Putamen (tissue), 1 donor: ENCODE measurements at places on chromosomes 2 and 18.

DNA sequence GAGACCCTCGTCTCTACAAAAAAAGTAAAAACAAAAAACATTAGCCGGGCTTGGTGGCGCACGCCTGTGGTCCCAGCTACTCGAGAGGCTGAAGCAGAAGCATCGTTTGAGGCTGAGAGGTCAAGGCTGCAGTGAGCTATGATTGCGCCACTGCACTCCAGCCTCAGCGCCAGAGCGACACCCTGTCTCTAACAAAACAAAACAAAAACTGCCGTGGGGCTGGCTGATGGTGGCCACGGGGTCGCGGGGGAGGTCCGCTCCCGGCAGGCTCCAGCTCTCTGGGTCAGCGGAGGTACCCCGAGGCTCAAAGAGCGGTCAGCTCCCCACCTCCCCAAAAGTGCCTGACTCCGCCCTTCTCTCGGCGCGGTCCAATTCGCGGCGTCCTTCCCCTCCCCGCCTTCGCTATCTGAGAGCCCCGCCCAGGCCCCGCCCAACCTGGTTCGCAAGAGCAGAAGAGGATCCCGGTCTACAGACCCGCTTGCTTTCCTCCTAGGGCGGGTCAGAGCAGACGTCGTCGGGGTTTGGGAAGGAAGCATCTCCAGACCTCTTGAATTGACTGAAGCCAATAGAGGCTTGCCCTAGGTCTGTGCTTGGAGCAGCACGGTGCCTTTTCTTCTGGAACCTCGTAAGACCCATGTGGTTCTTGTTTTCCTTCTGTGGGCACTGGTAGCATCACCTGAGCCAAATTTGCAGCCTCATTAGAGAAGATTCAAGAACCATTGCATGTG lies 7.8 kb downstream of the RAX start:
- DNase-seq, result no peak

GRCh38 chr18:67636597-67637385 lies 120.3 kb upstream of the DSEL start:
- no peak for DNase-seq

- DNase-seq, result no peak
Measured at GRCh38 chr2:127097471-127097765, 9.5 kb downstream of the BIN1 start.

DNA sequence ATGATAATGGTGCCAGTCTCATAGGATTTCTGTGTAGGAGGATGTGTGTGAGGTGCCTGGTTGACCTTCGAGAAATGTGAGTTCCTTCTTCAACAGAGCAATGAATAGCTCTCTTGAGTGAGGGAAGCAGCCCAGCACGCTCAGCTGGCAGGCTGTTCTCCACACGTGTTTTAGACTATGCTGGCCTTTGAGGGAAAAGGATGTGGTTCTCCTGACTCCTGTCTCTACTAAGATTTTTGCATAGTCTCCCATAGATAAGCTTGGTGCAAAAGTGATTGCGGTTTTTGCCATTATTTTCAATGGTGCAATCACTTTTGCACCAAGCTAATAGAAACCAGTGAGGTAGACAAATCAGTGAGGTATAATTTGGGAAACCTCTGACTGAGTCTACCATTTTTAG lies 284.1 kb downstream of the SLC4A3 start:
- DNase-seq, result no peak
